Chondrocyte (in vitro differentiated cells): ENCODE measurements at places on chromosomes 3 and 15.

DNA sequence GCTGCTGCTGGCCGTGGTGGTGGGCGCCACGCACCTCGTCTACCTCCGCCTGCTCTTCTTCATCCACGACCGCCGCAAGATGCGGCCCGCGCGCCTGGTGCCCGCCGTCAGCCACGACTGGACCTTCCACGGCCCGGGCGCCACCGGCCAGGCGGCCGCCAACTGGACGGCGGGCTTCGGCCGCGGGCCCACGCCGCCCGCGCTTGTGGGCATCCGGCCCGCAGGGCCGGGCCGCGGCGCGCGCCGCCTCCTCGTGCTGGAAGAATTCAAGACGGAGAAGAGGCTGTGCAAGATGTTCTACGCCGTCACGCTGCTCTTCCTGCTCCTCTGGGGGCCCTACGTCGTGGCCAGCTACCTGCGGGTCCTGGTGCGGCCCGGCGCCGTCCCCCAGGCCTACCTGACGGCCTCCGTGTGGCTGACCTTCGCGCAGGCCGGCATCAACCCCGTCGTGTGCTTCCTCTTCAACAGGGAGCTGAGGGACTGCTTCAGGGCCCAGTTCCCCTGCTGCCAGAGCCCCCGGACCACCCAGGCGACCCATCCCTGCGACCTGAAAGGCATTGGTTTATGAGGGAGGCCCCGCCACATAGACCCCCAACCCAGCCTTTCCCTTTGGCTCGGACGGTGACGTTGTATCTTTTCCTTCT is 1.1 kb downstream of the GPR27 start:
- no peak for DNase-seq

DNA sequence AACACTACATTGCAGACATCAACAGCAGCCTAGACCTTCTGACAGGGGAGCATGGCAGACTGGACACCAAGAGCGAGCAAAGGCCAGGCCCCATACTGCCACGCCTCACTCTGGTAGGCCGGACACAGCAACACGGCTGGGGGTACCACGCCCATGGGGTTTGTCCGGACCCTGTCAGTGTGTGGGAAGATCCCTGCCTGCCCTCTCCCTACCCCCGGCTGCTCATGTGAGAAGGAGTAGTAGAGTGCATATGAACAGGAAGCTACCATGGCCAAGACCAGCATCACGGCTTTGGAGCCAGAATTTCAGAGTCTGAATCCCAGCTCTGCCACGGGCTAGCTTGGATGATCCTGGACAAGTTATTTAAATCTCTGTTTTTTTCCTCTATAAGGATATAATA is 27.9 kb downstream of the ALDH1L1 start:
- no peak for DNase-seq

GRCh38 chr15:59349680-59350420 is 22.8 kb downstream of the MYO1E start:
- no peak for DNase-seq

- no peak for DNase-seq
Measured at GRCh38 chr3:46321461-46322104, 32.3 kb upstream of the CCR2 start.

GRCh38 chr3:78900880-78901279 is 866.9 kb downstream of the ROBO1 start:
- DNase-seq: no peak

DNA sequence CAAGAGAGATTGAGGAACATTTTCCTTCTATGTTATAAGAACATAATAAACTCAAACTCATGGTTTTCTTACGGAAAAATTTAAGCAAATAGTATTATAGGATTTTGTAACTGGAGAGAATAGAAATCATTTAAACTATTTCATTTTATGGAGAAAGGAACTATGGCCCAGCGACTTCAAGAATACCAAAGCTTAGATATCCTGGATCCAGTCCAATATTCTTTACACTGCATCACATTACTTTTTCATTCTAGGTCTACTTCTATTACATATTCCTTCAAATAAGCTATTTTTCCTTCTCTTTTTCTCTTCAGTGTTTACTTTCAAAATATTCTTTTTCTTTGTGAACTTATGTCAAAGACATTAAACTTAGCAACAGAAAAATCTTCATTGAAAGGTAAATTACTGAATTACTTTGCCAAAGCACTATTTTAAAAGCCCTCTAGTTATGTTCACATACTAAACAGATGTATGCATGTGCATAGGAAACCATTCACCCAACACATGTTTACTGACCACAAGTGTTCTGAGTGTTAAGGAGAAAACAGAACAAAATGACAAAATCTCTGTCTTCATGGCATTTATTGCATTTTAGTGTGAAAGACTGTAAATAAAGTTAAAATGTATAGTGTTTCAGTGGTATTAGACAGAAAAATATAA is 20.4 kb downstream of the KPNA4 start:
- DNase-seq: no peak

- DNase-seq: no peak
Measured at GRCh38 chr3:25429361-25430286, 1.6 kb downstream of the RARB start.

GRCh38 chr3:149902498-149903139 is 68.1 kb downstream of the PFN2 start:
- no peak for DNase-seq
